Muscle of leg (tissue), 16 donors: ENCODE measurements at places on chromosomes 11 and 22.

DNA sequence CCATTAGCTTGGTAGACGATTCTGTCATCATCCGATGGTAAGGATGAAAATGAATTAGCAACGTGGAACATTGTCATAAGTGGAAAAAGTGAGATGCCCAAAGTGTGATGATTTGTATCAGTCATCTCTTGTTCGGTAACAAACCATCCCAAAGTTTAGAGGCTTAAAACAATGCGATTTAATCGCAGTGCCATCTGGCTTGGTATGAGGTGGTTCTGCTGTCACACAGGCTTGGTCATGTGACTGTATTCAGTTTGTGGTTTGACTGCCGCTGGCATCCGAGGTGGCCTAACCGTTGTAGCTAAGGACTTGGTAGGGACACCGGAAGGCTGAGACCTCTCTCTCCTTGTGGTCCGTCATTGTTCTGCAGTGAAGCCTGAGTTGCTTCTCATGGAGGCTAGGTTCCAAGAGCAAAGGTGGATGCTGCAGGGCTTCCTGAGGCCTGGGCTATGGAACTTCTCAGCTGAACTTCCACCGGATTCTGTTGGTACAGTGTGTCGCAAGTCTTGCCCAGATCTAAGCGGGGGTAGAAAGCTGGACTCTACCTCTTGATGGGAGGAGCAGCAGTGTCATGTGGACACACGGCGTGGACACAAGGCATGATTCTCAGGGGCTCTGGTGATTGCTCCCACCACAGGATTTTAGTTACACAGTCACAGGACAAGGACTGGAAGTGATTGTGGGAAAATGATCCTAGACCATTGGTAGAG, 36.3 kb downstream of the BCR start:
- no peak for DNase-seq

DNA sequence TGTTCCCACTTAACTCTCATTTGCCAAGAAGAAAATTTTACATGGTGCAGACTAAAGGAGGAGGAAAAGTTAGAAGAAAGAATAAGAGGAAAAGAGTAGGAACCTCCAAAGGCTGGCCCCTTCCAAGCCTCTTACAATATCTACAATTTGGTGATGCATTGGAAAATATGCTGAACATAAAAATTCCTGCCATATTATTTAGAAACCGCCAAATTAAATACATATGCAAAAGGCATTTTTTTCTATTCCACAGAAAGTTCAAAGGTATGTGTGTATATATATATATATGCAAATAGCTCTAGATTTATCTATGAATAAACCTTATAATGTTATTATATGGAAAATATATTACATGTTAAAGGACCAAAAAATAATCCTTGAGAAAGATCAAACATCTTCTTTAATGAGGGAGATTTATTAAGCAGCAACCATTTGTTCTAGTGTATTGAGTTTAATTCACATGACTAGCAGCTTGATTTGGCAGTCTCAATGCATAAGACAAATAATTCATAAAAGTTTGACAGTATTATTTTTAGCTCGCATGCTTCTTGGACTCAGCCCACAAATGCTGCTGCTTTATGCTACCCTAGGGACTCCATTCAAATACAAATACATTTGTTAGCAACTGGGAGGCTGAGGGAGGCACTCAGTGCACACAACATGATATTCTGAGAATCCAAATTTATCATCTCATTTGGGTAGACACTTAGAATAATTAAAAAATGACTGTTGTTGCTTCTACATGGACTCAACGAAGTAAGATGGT, 184.9 kb downstream of the SBF2 start:
- DNase-seq, result peak; percentile 95

- DNase-seq, result peak; percentile 50
Measured at GRCh38 chr11:68380786-68381622, 68.6 kb downstream of the LRP5 start.

DNA sequence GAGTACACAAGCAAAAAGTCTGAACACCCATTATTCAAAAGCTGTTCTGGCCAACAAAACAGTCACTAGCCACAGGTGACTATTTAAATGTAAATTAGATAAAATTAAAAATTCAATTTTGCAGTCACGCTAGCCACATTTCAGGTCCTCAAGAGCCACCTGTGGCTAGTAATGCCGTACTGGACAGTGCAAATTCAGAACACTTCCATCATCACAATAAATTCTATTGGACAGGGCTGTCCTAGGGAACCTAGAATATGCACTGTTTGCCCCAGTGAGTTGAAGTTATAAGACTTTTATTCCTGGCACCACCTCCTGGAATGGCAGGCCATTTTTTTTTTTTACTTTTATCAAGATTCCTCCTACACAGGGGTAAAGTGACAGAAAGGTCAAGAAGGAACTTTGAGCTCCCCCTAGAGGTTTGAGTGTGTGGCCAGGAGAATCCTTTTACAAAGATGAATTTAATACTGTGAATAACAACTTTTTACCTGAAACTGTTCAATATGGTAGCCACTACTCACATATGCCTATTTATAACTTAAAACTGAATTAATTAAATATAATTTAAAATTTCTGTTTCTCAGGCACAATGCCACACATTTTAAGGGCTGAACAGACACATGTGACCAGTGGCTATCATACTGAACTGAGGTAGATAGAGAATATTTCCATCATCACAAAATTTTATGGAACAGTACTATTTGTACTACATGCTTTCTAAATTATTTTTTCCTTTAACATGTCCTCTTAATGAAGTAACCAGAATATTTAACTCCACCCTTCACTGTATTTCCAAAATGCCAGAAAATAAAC, 6.5 kb downstream of the MSANTD2 start:
- peak; percentile 35 for DNase-seq

GRCh38 chr11:100484948-100485347, 202.1 kb upstream of the ARHGAP42 start:
- DNase-seq, result no peak

GRCh38 chr11:118841469-118842242, 42.0 kb upstream of the CXCR5 start:
- DNase-seq, result no peak

GRCh38 chr11:1879342-1879940, 12.3 kb downstream of the PRR33 start:
- no peak for DNase-seq

DNA sequence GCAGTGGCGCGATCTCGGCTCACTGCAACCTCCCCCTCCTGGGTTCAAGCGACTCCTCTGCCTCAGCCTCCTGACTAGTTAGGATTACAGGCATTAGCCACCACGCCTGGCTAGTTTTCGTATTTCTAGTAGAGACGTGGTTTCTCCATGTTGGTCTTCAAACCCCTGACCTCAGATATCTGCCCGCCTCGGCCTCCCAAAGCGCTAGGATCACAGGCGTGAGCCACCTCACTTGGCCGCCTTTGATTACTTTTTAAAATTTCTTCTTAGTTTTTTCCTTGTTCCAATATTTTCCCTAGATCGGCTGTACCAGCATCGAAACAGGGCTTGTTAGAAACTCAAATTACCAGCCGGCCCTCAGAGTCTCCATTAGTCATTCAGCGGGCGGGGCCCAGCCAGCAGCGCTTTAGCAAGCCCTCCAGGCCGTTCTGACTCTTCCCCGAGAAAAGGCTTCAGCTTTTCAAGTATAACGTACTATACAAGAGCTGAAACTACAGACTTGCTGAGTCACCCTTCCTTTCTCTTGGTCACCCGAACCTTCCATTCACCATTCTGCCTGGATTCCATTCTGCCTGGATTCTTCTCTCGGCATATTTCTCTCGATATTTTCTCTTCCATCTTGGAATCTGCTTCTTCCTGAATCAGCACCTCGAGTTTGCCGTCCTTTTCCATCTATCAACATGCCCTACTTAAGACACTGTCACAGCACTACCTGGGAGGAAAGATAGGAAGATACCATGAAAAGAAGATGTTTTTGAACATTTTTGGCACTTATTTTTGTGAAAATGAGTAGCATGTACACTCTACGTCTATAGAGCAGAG, 6.7 kb upstream of the CAPRIN1 start:
- no peak for DNase-seq

GRCh38 chr11:76371170-76371569, 9.8 kb downstream of the THAP12 start:
- DNase-seq, result no peak

GRCh38 chr11:5603326-5603725, 6.9 kb downstream of the TRIM6 start:
- DNase-seq, result no peak

GRCh38 chr22:44455151-44455962, 42.7 kb downstream of the RTL6 start:
- no peak for DNase-seq

DNA sequence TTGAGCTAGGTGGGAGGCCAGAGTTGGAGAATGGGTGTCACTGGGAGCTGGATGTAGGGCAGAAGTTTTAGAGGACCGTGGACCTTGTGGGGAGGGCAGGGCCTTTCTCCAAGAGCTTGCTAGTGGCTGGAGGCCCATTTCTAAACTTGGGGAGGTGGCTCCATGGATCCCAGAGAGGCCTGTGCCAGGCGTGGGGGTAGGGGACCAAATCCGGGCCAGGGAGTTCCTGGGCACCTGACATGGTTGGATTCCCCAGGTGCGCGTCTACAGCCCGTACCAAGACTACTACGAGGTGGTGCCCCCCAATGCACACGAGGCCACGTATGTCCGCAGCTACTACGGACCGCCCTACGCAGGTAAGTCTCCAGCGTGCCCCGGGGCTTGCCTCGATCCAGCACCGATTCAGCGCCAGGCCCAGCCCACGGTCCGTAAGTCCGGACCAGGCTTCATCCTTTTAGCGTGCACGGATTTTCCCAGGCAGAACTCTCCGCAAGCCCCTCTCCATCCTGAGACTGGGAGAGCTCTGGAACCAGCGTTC, 14.2 kb downstream of the PLEKHB1 start:
- no peak for DNase-seq

DNA sequence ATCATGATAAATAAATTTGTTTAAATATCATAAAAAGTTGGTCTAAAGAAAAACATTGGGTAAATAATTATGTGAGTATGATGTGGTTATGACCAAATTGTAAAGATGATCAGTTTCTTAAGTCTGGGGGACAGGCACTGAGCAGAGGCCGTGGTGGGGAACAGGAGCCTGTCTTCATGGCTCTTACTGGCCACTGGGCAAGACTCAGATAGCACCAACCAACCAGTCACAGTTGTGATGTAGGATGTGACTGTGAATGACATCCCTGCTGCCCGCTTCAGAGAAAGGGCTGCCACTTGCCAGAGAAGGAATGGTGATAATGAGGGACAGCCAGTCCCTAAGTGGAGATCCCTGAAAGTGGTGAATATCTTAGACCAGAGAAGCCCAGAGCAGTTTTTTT, 7.0 kb downstream of the PTPRJ start:
- no peak for DNase-seq

GRCh38 chr11:69086152-69087132, 37.7 kb downstream of the TPCN2 start:
- peak; percentile 84 for DNase-seq

- DNase-seq, result no peak
Measured at GRCh38 chr11:73152086-73152853, 10.2 kb upstream of the FCHSD2 start.

DNA sequence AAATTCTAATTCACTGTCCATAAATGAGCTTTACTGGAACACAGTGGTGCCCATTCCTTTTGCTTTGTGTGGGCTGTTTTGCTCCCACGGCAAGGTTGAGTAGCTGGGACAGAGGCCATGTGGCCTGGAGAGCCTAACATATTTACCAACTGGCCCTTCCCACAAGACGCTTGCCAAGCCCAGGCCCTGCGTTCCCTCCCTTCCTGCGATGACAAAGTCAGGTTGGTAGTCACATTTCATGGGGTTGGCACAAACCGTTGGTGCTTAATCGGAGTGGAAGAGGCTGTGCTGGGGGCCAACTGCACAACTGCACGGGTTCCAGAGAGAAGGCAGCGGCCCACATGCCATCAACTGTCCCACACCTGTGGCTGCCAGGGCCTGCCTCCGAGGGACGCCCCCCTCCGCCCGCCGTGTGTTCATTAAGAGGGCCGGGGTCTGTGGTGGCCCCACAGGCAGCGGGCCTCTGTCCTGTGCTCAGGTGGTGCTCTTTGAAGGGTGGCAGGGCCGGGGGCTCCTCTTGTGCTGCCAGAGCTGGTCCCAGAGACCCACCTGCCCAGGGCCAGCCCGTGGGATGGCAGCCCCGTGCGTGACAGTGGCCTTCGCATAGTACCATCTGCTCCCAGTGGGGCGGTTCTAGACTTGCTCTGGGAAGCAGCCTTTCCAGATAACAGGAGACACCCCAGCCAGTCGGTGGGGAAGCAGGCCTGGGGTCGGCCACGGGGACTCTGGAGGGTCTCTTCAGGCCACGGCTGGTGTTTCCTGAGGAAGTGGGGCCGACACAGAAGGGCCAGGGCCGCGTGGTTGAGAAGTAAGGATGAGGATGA, 81.5 kb upstream of the CLDN5 start:
- DNase-seq, result peak; percentile 53

GRCh38 chr22:30297991-30298701, 8.8 kb upstream of the CASTOR1 start:
- DNase-seq, result no peak

- no peak for DNase-seq
Measured at GRCh38 chr11:73324665-73325035, 16.6 kb downstream of the ARHGEF17 start.
